Progenitor cell of endocrine pancreas (in vitro differentiated cells): ENCODE measurements at places on chromosomes 7 and 10.

GRCh38 chr10:97719602-97720001, 6.1 kb downstream of the MARVELD1 start:
- no peak overlapping the region for H3K27ac ChIP-seq
- DNase-seq, result no peak
- peaks cover 6% of the 10 kb centered on the region for H3K4me1 ChIP-seq

DNA sequence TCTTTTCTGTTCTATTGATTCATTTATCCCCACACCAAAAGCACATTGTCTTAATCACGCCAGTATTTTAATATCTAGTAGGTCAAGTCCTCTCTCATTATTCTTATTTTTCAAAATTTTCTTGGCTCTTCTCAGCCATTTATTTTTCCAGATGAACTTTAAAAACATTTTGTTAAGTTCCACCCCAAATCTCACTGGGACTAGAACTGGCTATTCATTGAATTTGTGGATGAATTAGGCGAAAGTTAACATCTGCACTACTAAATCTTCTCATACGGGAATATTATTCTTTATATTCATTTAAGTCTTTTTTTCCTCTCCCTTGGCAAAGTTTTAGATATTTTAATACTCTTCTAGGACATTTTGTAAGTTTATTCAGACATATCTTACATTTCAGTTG, 295.2 kb upstream of the MGMT start:
- H3K36me3 ChIP-seq, result no peaks in the 10 kb centered on the region
- peaks cover 24% of the 10 kb centered on the region for H3K27me3 ChIP-seq
- H3K4me1 ChIP-seq, result no peaks in the 10 kb centered on the region
- DNase-seq, result no peak
- H3K27ac ChIP-seq, result no peak overlapping the region
- H3K4me3 ChIP-seq, result no peak overlapping the region

GRCh38 chr10:47109906-47110305, 190.1 kb upstream of the GDF10 start:
- no peak overlapping the region for H3K27ac ChIP-seq
- no peaks in the 10 kb centered on the region for H3K4me1 ChIP-seq
- H3K27me3 ChIP-seq, result peaks cover 68% of the 10 kb centered on the region
- no peak for DNase-seq

GRCh38 chr10:97585439-97585811, 1.2 kb downstream of the HOGA1 start:
- no peak overlapping the region for H3K4me3 ChIP-seq
- H3K36me3 ChIP-seq, result no peaks in the 10 kb centered on the region
- H3K4me1 ChIP-seq, result peaks cover 26% of the 10 kb centered on the region
- DNase-seq, result no peak

DNA sequence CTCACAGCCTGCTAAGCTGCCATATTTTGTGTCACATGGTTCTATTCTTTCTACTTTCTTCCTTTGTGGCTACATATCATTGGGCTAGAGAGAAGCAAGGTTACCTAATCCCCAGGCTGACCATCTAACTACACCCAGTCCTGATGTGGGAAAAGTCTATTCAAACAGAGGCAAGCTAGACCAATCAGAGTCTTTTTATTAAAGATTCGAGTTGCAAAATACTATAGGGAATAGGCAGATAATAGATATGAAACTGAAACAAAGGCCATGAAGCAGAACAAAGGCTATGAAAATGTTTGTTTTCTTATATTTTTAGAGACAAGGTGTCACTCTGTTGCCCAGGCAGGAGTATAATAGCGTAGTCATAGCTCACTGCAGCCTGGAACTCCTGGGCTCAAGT, 36.7 kb downstream of the MTERF1 start:
- H3K27me3 ChIP-seq, result no peaks in the 10 kb centered on the region
- H3K4me3 ChIP-seq, result no peak overlapping the region
- peaks cover 6% of the 10 kb centered on the region for H3K4me1 ChIP-seq
- no peak for DNase-seq
- H3K36me3 ChIP-seq, result peaks cover 4% of the 10 kb centered on the region

DNA sequence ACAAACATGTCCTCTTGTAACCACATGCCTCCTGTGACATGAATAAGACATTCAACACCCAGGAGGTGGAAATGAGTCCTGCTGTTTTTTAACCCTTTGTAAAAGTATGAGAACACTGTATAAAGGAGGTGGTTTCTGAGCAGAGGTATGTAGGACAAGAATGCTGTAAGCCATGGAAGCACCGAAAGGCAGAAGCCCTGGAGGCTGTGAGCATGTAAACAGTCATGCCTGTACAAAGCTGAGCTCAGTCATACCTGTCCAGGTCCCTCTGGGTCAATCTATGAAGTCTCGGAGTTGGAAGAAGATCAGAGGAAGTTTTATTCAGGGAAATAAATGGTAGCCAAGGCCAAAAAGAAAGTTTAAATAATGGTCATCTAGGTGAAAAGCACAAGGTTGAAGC, 34.7 kb upstream of the XPNPEP1 start:
- peaks cover 27% of the 10 kb centered on the region for H3K4me1 ChIP-seq
- H3K4me3 ChIP-seq, result no peak overlapping the region
- DNase-seq, result no peak

DNA sequence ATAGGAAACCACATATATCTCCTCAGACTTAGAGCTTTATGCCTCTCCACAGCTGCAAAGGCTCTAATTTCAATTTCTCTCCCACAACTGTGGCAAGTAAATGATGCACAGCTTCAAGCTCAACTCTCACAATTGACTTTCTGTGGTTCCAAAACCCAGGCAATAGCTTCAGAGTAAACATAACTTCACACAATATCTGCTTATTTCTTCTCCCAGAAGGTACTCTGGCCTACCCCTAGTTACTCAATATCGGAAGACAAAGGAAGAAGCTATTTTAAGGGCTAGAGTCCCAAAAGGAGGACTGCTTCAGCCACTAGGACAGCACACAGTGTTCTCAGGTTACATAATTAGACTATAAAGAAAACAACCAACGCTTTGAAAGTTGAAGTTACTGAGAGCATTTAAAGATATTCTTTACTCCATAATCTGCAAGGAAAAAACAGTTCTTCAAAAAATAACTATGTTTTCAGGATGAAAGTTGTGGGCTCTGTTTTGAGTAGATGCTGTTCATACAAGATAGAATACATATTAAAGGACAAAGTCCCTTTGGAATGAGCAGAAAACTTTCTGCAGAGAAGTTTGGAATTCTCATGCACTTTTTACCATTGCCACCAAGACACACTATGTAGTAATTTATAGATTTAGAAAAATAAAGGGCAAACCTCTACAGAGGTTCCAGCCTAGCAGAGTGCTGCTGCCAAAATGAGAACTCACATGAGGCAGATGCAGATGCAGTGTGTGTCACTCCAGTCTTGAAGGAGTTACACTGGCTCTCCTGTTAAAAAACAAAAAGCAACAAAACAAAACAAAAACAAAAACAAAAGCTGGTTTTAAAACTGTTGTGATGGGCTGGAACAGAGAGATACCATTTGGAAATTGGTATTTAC, 81.8 kb downstream of the NT5C2 start:
- H3K4me1 ChIP-seq, result peaks cover 20% of the 10 kb centered on the region
- H3K27ac ChIP-seq, result peak overlapping the region; percentile 9
- H3K4me3 ChIP-seq, result no peak overlapping the region
- peaks cover 15% of the 10 kb centered on the region for H3K36me3 ChIP-seq

DNA sequence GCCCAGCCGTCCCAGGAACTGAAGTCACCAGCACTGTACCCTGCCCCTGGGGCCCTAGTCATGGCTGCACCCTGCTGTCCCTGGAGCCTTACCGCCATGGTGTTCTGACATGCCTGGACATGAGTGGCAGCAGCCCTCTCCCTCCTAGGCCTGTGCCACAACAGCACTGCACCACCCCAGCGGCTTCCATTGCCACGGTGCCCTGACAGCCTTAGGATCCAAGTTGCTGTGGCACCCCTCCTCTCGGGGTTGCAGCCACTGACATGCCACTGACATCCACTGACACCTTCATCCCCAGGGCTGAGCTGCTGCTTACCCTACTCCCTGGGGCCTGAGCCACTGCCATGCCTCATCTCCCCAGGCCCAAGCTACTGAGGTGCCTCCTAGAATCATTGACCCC, 39.6 kb upstream of the SHH start:
- no peak for DNase-seq
- H3K27me3 ChIP-seq, result peaks cover 30% of the 10 kb centered on the region
- no peaks in the 10 kb centered on the region for H3K4me1 ChIP-seq
- H3K4me3 ChIP-seq, result no peak overlapping the region
- H3K27ac ChIP-seq, result no peak overlapping the region

DNA sequence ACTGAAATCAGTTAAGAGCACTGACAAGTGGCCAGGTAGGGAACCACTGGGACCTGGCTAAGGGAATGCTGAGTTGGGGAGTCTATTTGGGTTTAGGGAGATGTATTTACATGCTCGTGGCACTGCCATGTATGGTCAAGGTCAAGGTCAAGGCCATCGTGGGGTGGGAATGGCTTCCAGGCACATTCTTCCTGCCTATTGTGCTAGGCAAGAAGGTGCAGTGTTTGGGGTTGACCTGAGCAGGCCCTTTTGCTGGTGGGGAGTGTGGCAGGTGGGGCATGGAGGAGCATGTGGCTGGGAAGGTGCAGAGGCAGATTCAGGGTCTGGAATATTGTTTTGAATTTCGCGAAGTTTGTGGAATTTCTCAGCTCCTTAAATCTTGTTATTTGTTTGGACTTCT, 17.8 kb downstream of the FAM241B start:
- peaks cover 23% of the 10 kb centered on the region for H3K4me1 ChIP-seq
- H3K27me3 ChIP-seq, result peaks cover 17% of the 10 kb centered on the region
- H3K4me3 ChIP-seq, result no peak overlapping the region

GRCh38 chr7:29299086-29299485, 104.5 kb downstream of the CHN2 start:
- H3K27me3 ChIP-seq, result no peaks in the 10 kb centered on the region
- no peak overlapping the region for H3K4me3 ChIP-seq
- no peaks in the 10 kb centered on the region for H3K36me3 ChIP-seq
- H3K4me1 ChIP-seq, result peaks cover 26% of the 10 kb centered on the region
- DNase-seq, result no peak

GRCh38 chr7:27172823-27173510, 1.2 kb downstream of the HOXA10 start:
- no peak overlapping the region for H3K27ac ChIP-seq
- H3K4me3 ChIP-seq, result no peak overlapping the region
- DNase-seq, result no peak
- peaks cover 84% of the 10 kb centered on the region for H3K27me3 ChIP-seq
- peaks cover 4% of the 10 kb centered on the region for H3K4me1 ChIP-seq
- H3K36me3 ChIP-seq, result no peaks in the 10 kb centered on the region
